ENCODE measurements at places on chromosomes 2 and 18.

DNA sequence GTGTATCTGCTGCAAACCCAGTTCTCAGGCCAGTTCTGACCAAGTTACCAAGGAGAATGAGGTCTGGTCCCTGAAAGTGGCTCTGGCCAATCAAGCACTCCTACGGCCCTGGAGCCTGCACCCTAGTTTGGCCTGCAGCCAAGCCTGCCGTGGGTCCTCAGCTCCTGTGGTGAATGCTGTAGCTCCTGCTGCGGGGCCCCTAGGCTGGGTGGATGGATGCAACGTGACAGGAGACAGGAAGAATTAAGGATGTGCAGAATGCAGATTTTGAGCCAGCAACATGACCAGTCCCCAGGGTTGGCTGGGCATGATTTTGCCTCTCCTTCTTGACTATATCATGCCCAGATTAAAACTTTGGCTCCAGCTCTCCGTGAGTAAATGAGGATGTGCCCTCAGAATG is 97.2 kb downstream of the SMAD7 start:
- no peak for DNase-seq

DNA sequence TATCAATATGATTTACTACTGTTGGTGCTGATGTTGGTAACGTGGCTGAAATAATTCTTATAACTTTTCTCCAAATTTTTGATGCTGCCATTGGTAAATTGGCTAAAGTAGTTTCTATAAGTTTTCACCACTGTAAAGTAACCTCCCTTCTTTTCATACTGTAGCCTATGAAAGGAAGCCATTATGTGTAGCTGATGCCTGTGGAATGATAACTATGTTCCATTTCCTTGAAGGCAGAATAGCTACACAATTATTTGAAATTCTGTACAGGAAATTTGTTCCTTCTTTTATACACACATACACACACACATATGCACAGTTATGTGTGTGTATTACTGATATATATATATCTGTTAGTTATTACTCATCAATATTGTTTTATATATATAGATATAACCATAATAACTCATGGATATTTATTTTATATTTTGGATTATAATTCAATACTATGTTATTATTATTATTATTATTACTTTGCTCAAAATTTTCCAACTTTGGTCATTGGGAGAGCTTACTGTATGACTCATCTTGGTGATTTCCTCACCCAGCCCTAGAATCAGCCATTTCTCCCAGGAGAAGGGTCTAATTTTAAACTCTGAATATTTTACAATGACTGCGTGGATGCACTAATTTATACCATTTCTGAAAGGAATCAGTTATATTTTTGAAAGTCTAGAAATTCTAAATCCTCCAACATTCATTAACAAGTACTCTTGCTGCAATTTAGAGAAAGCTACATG is 1677.7 kb downstream of the SUCLG1 start:
- no peak for DNase-seq

DNA sequence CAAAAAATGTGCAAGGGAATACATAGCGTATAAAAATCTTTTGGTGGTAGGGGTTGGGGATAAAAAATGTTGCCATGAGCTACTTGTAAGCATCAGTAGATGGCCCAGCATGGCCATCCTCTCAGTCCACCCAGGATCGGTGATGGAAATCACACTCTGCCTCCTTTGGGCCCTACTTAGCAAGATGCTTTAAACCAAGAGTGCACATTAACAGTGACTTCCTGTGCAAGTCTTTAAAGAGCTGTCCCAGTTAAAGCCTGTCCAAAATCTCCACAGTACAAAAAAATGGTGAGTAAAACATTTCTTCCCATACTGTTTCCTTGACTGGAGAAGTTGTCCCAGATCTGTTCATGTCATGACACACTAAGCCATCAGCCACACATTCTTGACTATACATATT is 18.0 kb downstream of the ANKRD44 start:
- DNase-seq = no peak

GRCh38 chr2:23782126-23782525 is 144.8 kb downstream of the ATAD2B start:
- DNase-seq = no peak

GRCh38 chr2:74585406-74586185 is 31.1 kb downstream of the DOK1 start:
- no peak for DNase-seq

DNA sequence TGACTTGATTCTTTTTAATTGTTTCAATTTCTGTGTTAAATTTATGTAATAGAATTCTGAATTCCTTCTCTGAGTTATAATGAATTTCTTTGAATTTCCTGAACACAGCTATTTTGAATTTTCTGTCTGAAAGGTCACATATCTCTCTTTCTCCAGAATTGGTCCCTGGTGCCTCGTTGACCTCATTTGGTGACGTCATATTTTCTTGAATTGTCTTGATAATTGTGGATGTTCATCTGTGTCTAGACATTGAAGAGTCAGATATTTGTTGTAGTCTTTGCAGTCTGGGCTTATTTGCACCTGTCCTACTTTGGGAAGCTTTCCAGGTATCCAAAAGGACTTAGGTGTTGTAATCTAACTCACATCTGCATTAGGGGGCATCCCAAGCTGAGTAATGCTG is 111.4 kb upstream of the LRRTM4 start:
- DNase-seq = no peak

DNA sequence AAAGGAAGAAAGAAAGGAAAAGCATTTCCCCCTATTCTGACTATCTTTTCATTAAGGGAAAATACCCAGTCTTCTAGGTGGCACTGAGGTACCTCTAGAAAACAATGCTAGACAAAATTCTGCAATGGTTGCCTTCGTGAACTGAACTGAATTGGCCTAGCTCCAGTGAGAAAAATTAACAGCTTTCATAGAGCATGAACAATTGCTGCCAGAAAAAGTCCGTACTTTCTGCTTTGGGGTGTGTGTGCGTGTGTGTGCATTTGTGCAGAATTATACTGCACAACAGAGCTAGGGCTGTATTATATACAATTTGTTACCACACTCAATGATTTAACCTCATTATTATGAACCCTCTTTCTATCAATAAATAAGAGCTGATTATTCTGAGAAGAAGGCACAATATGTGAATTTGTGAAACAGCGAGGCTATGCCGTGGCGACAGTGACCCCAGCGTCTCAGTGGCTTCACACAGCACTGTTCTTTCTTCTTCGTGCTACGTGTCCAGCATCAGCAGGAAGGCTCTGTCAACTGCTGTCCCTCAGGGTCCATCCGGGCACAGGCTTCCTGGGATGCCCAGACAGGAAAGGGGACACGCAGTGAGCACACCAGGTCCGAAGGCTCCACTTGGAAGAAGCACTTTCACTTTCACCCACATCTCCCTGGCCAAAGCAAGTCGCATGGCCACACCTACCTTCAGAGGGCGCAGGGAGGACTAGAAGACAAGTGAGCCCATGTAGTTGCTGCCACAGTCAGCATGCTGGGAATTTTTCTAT is 47.5 kb downstream of the PTGR3 start:
- DNase-seq = no peak

DNA sequence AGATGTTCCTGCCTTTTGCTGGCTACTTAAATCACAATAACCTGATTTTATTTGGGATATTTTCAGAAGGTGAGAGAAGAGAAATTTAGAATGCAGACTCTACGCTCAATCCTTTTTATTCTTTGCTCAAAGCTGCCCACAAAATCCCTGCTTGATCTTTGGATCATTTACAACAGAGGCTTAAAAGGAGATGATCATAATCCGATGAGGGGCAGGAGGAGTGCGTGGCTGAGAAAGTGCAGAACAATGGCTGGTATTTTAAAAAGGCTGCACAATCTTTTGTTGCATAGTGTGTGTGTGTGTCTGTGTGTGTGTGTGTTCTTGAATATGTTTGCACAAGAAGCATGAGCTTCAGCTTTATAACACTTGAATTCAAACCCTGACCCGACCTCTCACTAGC is 256.3 kb upstream of the MYT1L start:
- DNase-seq = no peak

DNA sequence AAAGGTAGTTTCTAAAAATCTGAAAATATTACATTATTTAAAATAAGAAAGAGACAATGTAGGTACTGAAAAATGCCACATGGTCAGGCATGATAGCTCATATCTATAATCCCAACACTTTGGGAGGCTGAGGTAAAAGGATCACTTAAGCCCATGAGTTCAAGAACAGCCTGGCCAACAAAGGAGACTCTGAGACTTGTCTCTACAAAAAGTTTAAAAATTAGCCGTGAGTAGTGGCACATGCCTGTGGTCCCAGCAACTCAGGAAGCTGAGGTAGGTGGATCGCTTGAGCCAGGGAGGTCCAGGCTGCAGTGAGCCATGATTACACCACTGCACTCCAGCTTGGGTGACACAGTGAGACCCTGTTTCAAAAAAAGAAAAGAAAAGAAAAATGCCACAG is 21.8 kb downstream of the ATAD2B start:
- DNase-seq = no peak

DNA sequence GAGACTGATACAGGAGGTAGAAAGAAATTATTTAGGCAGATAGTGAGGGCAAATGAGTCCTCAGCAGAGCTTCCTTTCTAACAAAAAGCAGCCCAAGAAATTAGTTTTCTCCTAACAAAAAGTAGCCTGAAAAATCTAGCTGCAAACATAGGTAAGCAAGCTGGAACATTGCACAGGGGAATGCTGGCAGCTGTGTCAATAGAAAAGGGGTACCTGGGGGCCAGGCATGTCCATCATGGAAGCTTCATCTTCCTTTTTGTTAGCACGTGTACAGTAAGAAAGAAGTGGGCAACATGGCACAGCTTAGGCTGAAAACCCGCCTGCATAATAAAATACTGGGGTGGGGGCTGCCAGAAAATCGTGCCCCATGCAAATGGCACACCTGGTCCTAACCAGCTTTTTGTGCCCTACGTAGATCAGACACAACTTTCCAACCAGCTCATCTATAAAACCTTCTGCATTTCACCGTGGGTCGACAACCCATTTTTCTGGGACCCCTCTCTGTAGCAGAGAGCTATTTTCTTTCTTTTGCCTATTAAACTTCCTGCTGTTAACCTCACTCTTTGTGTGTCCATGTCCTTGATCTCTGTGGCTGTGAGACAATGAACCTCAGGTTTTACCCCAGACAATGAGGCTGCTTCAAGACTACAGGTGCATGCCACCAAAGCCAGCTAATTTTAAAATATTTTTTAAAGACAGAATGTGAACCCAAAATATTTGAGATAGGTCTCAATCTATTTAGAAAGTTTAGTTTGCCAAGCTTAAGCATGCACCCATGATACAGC is 6.6 kb upstream of the MTHFD2 start:
- no peak for DNase-seq

- DNase-seq = no peak
These were observed 57.8 kb upstream of the KIF5C start for GRCh38 chr2:148817210-148817708.

GRCh38 chr2:75602724-75603342 is 42.1 kb upstream of the EVA1A start:
- no peak for DNase-seq

DNA sequence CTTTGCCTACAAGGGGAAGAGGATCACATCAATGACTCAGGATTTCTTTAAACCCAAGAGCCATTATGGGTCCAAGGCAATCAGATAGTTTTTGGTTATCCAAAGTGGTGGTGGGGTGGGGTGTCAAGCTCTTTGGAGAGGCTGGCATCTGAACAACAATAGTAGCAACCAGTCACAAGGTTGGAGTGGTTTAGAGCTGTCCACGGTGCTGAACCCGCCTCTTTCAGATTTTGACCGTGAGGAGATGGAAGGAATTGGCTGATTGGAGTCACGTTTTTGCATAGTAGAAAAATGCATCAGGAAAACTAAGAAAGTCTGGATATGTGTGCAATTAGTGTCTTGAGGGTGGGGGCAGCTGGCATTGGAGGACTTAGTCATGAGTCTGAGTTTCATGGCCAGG is 159.9 kb downstream of the LOXHD1 start:
- no peak for DNase-seq

- DNase-seq = no peak
These were observed 1971.0 kb upstream of the LRRTM1 start for GRCh38 chr2:82275599-82275998.
